Upper lobe of left lung (tissue), 6 donors: ENCODE measurements at places on chromosomes 3 and 15. TPM values are rescaled to one million over a fixed set of nuclear protein-coding genes. Genes with fewer than 3 reads are reported as not detected.
A peak's percentile ranks its signal among the peaks of the same experiment; 100 is the strongest.

The CHL1 gene
- 13.7 TPM for total RNA-seq

The FBXW12 gene
- total RNA-seq: not detected

The CDCP1 gene
- 28.3 TPM for total RNA-seq

The EPHA3 gene
- total RNA-seq: 0.46 TPM

GRCh38 chr3:169297214-169297613 is 366.3 kb downstream of the MECOM start:
- no peak for DNase-seq
- H3K27ac ChIP-seq: no peak overlapping the region
- no peaks in the 10 kb centered on the region for H3K36me3 ChIP-seq
- no peaks in the 10 kb centered on the region for H3K27me3 ChIP-seq
- H3K4me1 ChIP-seq: peaks cover 8% of the 10 kb centered on the region

- H3K4me3 ChIP-seq: no peak overlapping the region
- no peak for DNase-seq
- no peaks in the 10 kb centered on the region for H3K27me3 ChIP-seq
Measured at GRCh38 chr3:159189994-159190669, 388.3 kb downstream of the MFSD1 start.

DNA sequence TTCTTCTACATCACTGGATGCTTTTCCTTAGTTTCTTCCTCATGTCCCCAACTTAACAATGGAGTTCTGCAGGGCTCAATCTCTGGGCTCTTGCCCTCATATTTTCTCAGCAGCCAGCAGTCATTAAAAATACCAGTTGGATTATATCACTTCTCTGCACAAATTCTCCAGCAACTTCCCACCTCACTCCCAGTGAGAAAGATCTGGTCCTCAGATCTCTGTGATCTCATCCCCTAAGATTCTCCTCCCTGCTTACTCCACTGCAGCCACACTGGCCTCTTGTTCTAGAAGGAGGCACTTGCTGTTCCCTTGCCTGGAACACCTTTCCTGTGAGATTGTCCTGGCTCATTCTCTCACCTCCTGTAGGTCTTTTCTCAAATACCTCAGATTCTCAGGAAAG is 6.1 kb downstream of the ERICH6 start:
- no peak overlapping the region for H3K4me3 ChIP-seq
- H3K4me1 ChIP-seq: no peaks in the 10 kb centered on the region
- no peaks in the 10 kb centered on the region for H3K36me3 ChIP-seq
- no peaks in the 10 kb centered on the region for H3K27me3 ChIP-seq
- DNase-seq: no peak

DNA sequence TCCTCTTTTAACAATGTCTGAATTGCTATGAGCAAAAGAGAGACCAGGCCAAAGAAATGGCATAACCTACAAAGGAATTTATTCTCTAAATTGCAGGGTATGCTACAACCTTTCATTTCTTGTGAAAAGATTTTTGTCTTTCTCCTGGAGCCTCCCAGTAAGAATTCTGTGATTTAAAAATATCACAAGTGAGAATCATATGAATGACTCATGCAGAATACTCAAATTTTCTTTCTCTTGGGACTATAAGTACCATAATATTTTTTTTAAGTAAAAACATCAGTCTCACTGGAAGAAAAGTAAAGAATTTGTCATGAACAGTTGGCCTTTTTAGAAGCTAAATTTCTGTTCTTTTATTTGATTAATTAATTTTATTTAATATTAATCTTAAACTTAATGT is 26.3 kb downstream of the SYNPR start:
- H3K27me3 ChIP-seq: no peaks in the 10 kb centered on the region
- DNase-seq: no peak
- no peak overlapping the region for H3K4me3 ChIP-seq
- H3K36me3 ChIP-seq: no peaks in the 10 kb centered on the region
- H3K4me1 ChIP-seq: no peaks in the 10 kb centered on the region

DNA sequence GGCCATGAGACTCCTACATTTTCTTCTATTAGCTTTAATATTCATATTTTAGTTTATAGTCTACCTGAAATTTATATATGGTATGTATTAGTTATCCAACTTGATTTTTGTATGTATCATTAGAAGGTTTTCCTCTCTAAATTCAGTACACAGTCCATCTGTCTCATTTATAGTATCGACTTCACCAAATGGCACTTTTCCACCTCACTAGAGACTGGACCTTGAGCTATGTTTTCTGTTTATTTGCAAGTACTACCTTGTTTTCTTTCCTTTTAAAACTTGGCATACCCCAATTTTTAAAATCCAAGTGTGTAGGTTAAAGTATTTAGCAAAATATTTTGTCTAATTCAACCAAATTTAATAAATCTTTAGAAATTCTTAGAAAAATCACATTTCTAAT is 1137.5 kb downstream of the NSUN3 start:
- no peaks in the 10 kb centered on the region for H3K36me3 ChIP-seq
- H3K4me3 ChIP-seq: no peak overlapping the region
- H3K27me3 ChIP-seq: no peaks in the 10 kb centered on the region
- H3K27ac ChIP-seq: no peak overlapping the region
- H3K4me1 ChIP-seq: no peaks in the 10 kb centered on the region

DNA sequence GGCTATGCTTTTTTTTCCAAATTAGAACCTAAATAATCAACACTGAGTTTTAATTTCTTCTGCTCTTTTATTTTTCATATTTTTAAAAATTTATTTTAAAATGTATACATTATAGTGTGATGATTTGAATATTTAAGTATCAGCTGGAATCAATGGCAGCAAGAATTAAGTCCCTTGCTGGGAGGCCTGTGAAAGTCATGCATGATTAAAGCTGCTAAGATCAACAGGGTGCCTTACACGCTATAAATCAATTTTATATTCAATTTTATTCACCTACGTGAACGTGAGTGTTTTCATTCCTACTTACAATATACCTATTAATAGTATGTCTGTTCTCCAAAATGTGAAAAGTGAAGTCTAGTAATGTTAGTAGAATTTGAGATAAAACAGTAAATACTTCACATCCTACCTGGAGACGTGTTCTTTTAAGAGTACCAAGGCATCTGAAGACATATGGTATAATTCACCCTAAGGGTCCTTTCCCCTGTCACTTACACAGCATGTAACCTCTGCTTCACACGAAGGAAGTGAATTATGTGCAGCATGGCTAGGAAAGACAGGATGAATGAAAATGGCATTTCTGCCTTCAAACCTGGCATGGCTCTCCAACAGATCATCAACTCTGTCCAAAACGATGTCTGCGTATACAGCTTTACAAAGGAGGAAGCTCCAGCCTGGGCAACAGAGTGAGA is 640.4 kb upstream of the ROBO1 start:
- H3K36me3 ChIP-seq: no peaks in the 10 kb centered on the region
- H3K4me1 ChIP-seq: no peaks in the 10 kb centered on the region
- no peak for DNase-seq
- H3K27ac ChIP-seq: no peak overlapping the region
- no peak overlapping the region for H3K4me3 ChIP-seq

GRCh38 chr3:157087780-157088600 is 72.0 kb downstream of the CCNL1 start:
- no peak for DNase-seq
- H3K27ac ChIP-seq: peak overlapping the region; percentile 100
- no peaks in the 10 kb centered on the region for H3K36me3 ChIP-seq
- peaks cover 32% of the 10 kb centered on the region for H3K4me1 ChIP-seq
